ENCODE measurements at places on chromosomes 16 and 17.

DNA sequence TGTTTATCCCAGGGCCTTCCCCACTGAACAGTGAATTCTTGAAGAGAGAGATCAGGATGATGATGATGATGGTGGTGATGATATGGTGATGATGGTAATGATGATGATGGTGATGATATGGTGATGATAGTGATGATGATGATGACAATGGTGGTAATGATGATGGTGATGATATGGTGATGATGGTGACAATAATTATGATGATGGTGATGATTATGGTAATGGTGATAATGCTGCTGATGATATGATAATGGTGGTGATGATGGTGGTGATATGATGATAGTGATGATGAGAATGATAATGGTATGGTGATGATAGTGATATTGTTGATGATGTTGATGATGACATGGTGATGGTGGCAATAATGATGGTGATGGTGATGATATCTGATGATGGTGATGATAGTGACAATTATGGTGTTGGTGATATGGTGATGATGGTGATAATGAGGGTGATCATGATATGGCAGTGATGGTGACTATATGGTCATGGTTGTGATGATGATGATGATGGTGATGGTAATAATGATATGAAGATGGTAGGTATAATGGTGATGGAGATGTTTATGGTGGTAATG, 99.9 kb downstream of the HAPSTR1 start:
- no peak for DNase-seq

GRCh38 chr16:66933776-66934137, 445 bp downstream of the CIAO2B start:
- no peak for DNase-seq

DNA sequence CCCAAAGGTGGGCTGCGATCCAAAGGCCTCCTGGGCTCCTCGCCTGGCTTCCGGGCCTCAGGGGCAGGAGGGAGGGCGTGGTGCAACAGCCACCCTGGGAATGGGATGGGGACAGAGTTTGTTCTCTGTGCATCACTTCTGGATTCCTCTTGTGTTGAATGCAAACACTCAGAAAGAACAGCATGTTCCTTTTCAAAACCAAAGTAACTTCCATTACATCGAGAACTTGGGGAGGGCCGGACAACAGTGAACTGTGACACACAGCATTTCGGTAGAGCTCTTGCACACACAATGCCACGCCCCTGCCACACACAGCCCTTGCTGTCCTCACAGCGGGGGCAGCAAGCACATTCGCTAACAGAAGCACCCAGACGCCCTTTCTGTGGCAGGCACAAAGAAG, 36.1 kb upstream of the FASN start:
- no peak for DNase-seq

- DNase-seq = no peak
These were observed 143.1 kb upstream of the CACNG5 start for GRCh38 chr17:66691644-66692420.

- DNase-seq = no peak
These were observed 333.5 kb downstream of the NPIPA8 start for GRCh38 chr16:18003033-18003432.

DNA sequence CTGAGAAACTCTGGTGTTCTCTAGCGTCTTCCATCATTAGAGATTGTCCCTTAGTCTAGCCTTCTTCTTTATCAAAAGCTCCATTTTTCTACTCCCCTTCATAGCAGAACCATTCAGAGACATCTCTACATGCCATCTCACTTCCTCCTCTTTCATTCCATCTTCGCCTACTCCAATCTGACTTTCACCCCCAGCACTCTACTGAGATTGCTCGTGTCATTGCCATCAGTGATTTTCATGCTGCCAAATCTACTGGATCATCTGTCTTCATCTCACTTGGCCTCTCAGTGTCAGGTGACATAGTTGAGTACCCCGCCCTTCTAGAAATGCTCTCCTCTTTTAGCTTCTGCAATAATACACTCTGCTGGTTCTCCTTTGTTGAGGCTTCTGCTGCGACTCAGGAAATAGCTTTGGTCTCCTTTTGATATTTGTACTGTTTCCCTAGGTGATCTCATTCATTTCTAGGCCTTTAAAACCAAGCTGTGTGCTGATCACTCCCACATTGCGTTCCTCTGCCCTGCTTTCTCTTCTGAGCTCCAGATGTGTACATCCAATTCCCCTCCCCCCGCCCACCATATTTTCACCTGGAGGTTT, 119.1 kb downstream of the FTO start:
- no peak for DNase-seq

- DNase-seq = no peak
These were observed 10.7 kb downstream of the DRC3 start for GRCh38 chr17:17983376-17983775.

GRCh38 chr16:11066261-11066870, 122.0 kb downstream of the CLEC16A start:
- DNase-seq = no peak

GRCh38 chr16:23499801-23500200, 10.5 kb downstream of the GGA2 start:
- no peak for DNase-seq
